ENCODE measurements at places on chromosomes 5 and 9. TPM values are rescaled to one million over a fixed set of nuclear protein-coding genes. Genes with fewer than 3 reads are reported as not detected.

Gene PCDHA5
- 0.05 TPM for polyA plus RNA-seq

Gene LCN9
- polyA plus RNA-seq, result not detected

Gene MRNIP
- polyA plus RNA-seq, result 41.1 TPM

Gene SYK
- polyA plus RNA-seq, result 5.7 TPM

Gene IL31RA
- polyA plus RNA-seq, result not detected

Gene ERAP2
- polyA plus RNA-seq, result 13.0 TPM

Gene SOWAHA
- polyA plus RNA-seq, result 0.65 TPM

Gene OBP2B
- not detected for polyA plus RNA-seq

Gene TRIM7
- 3.7 TPM for polyA plus RNA-seq

Gene SLC6A7
- 0.01 TPM for polyA plus RNA-seq

Gene TEK
- 11.2 TPM for polyA plus RNA-seq

Data from urinary bladder (tissue), 4 donors.